ENCODE measurements at places on chromosomes 1 and 21.

DNA sequence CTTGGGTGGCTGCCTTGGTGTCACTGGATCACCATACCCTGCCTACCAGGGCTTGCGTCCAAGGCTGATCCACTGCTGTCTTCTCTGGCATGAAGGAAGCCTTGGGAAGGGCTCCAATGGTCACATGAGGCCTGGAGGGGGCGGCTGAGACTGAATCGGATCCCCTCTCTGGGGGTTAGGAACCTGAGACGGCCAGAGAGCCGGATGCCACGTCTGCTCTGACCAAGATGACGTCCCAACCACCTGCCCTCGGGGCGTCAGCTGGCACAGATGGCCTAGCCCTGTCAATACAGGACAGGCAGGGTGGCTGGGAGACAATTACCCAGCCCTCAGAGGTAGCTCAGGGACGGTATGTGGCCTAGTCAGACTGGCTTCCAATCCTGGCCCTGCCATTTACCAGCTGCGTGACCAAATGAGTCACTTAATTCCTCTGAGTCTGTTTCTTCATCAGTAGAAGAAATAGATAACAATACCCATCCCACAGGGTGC lies 5.4 kb downstream of the TRIM62 start:
- no peak for DNase-seq

- DNase-seq, result no peak
Observed at GRCh38 chr1:45332346-45332720, 5.6 kb downstream of the HPDL start.

DNA sequence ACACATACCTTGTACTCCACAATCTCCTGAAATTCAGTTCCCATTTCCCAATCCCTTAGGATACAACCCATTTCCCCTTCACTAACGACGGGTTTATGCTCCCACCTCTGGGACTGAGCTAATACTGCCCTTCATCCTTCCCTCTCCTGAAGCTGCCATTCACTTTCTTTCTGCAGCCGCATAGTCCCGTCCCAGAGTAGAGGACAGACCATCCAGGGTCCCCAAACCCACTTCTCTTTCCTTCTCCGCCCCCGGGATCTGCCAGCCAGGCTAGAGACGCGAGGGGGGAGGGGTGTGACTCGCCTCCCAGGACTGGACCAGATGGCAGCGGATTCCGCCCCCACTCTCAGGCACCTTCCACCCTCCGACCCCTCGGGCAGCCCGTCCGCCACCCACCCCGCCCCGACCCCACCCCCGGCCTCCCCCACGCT lies 679 bp downstream of the ABL2 start:
- no peak for DNase-seq

DNA sequence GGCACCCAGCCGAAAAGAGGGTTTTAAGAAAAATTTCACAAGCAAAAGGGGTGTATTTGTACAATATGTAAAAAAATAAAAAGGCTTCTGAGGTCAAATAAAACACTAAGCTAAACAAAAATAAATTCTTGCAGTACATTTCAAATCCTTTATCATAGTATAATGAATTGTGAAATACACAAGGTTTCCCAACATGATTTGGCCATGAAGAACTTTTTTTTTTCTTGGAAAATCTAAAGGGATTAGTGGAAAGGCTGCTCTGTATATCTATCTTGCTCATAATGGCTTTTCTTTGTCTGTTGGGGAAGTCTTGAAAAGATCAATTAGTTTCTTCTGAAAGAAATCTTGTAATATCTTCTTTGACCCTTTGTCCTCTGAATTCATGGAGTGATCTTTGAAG lies 593.4 kb downstream of the PLPP3 start:
- no peak for DNase-seq

DNA sequence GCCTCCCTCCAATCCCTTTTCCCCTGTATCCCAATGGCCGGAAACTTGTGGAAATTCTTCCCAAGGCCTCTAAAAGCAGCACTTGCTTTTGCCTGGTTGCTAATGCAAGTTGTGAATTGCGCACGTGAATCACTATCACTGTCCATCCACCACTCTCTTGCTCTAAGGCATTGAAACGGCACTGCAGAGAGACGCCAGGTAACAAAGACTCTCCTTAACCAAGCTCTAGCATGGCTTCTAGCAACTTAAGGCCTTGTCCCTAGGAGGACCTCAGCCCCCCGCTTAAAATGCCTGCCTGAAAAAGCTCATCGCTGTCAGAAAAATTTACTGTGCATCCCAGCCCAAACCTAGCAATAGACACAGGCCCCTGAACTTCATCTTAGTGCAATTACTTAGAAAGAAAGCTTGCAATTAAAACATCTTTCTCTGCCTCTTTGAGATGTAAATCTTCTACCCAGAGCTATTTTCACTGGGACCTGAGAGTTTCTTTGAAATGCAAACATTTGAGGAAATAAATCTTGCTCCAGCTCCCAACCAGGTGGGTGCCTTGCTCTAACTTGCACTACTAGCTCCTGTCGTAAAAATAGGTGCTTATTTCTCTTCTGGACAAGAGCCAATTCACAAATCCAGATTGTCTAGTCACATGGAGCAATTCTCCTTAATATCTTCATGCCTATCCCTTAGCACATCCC lies 32.9 kb upstream of the ITLN2 start:
- DNase-seq, result no peak

- no peak for DNase-seq
Observed at GRCh38 chr1:183163316-183163715, 22.7 kb upstream of the LAMC2 start.

GRCh38 chr1:68087184-68087583 lies 36.8 kb upstream of the DIRAS3 start:
- DNase-seq, result no peak

GRCh38 chr1:3688356-3689137 lies 36.2 kb downstream of the TP73 start:
- DNase-seq, result no peak
